NCI-H524 (cell line): ENCODE measurements at places on chromosomes 12 and 14.

DNA sequence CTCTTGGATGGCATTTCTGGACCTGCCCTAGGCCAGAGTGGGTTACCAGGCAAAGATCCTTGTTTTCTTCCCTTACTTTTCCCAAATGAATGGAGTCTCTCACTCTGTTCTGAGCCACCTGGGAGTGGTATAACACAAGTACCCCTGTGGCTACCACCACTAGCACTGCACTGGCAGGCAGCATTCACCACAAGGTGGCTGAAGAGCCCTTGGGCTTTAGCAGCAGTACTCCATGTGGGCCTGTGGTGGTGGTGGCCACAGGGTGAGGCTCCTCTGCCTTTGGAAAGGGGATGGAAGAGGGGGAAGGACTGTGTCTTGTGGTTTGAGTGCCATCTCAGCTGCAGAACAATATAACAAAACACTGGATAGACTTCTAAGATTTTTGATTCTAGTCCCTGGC, 38.1 kb upstream of the LMNTD1 start:
- DNase-seq: peak; percentile 8

DNA sequence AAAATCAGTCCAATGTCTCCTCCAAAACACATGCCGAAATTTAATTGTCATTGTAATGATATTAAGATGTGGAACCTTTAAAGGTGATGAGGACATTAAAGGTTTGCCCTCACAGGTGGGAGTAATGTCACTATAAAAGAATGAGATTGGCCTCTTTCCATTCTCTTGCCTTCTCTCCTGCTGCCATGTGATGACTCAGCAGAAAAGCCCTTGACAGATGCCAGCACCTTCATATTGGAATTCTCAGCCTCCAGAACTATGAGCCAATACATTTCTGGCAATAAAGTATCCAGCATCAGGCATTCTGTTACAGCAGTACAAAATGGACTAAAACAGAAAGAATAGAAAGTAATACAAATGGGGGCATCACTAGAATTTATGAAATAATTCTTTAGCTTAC, 609.7 kb downstream of the SLC16A7 start:
- no peak for DNase-seq

GRCh38 chr14:44370727-44371126, 136.4 kb downstream of the FSCB start:
- no peak for DNase-seq

DNA sequence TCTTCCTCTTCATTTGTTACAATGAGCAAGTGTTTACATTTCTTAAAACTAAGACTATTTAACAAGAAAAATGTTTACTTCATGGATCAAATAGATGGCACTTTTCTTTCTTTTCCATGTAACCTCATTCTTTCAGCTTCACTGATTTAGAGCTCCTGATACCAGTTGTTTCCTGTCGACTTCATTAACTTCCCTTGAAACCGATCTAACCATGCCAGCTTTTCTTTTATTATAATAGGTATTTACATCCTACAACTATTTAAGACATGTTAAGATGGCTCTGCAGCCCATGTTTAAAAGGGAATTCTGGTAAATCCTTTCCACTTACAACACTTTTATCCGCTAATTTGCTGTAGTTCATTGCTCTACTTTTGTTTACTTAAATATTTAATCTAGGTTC, 107.3 kb upstream of the DCN start:
- no peak for DNase-seq

GRCh38 chr12:47736216-47736615, 10.9 kb upstream of the ENDOU start:
- no peak for DNase-seq

DNA sequence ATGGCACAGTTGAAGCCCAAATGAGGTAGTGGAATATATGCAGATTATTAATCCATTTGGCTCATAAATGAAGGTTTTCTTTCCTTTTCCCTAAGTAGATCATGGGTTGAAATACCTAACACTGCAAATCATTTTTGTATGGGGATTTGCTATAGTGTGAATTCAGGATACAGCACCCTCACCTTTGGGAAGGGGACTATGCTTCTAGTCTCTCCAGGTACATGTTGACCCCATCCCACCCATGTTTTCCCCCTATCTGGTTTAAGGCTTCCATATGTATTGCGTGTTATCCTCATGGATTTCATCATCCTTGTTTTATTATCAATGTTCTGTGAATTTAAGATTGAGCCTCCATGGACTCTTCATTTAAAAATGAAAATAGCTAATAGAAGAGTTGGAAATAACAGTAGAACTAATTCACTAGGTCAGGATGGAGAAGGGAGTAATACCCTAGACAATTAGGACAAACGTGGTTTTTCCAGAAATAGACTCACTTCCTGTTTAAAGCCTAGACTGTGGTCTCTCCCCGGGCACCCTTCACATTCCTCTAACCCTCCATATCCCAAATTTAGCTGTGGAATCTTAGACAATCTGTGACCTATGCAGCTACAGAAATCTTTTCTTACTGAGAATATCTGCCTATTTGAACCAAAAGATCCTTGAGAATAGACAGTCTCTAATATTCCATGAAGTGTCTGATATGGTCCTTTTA, 56.5 kb downstream of the DAD1 start:
- DNase-seq: no peak

- DNase-seq: no peak
These were observed 197.3 kb upstream of the DDHD1 start for GRCh38 chr14:53350429-53350828.

DNA sequence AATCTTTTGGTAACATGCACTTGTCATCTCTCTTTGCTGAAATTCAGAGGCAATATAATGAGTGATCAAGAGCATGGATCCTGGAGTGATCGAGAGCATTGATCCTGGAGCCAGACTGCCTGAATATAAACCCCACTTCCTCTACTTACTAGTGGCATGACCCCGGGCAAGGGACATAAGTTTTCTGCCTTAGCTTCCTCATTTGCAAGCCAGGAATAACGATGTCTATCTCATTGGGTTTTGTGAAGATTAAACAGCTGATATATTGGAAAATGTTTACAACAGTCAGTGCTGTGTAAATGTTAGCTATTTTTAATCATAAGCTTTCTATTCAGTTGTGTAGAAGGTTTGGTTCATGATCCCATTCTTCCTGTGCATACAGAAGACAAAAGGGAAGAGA, 2.4 kb upstream of the CSRNP2 start:
- DNase-seq: no peak
